ENCODE measurements at places on chromosomes 2 and 18.

GRCh38 chr2:49271060-49271606 lies 116.8 kb upstream of the FSHR start:
- no peak for DNase-seq

- DNase-seq: peak; percentile 95
Observed at GRCh38 chr18:62018034-62018758, 125.4 kb upstream of the RNF152 start.

- DNase-seq: no peak
Observed at GRCh38 chr18:37322492-37323035, 243.0 kb downstream of the CELF4 start.

DNA sequence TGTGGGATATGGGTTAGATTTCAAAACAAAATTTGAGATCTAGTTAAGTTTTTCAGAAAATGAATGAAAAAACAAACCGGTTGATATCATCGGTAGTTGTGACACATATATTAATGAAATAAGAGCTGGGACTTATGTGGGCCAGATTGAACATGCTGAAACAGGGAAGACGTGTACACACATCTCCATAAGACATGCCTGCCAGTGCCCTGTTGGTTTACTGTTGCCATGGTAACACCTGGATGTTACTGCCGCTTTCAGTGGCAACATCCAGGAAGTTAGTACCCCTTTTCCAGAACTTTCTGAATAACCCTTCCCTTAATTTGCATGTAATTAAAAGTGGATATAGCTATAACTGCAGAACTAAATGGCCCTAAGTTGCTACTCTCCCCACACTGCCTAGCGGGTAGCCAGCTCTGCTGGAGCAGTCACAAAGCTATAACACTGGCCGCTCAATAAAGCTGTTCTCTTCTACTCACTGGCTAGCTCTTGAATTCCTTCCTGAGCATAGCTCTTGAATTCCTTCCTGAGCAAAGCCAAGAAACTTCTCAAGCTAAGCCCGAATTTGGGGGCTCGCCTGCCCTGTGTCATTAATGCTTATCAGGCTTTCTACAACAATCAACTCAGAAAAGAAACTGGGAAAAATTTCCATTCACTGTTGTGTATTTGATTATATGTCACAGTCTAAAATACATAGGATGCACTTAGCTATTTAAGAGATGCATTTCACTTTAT lies 776.3 kb upstream of the CDH7 start:
- DNase-seq: no peak

DNA sequence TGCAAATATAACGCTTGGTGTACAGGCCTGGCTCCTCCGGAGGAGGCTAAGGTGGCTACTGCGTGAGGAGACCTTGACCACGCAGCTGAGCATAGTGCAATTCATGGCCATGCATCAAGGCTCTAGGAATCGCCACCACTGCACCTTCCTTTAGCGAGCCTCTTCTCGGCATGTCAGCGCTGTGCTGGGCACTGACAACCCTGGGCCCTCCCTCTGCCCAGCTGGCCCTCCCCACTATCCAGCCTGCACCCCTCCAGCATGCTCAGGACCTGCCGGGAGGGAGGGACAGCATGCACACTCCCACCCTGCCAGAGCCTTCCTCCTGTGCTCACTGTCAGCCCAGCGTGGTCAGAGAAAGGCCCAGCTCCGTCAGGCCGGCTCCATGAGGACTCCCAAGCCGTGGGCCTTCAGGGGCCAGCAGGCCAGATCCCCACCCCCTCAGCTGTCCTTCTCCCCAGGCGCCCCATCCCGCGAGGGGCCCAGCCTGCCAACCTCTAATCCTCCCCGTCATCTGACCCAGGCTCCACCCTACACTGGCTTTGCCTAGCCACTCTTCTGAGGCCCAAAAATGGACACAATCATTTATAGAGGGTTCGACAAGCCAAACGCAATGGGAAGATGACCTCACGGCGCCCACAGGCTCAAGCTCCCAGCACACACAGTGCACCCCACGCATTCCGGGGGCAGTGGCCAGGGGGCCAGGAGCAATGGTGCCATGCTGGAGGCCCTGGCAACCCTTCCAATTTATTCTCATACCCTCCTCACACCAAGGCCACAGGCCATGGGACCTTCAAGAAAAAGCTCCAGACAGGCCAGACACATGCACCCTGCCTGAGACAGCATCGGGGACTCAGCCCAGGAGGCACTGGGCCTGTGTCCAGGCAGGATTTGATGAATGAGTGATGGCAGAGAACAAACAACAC lies 3.5 kb downstream of the BIN1 start:
- DNase-seq: no peak
